ENCODE measurements at places on chromosomes 3 and 15.

- no peak for DNase-seq
Observed at GRCh38 chr3:2148561-2149340, 50.1 kb downstream of the CNTN4 start.

DNA sequence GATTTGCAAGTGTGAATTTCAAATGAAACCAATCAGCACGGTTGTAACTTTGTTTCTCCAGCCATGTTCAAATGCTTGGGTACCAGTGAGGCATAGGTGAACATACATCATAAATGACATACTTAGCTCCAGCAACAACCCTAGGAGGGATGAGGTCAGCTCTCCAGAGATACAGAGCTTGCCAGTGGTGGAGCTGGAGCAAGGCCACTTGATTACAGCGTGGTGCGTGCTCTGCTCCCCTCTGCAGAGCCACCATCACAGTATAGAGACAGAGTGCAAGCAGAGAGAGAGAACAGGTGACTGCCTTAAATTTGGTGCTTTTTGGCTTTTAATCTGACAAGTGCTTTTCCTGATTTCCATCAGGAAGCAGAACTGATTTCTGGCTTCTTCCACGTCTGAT, 275.1 kb downstream of the PDZRN3 start:
- DNase-seq = no peak

DNA sequence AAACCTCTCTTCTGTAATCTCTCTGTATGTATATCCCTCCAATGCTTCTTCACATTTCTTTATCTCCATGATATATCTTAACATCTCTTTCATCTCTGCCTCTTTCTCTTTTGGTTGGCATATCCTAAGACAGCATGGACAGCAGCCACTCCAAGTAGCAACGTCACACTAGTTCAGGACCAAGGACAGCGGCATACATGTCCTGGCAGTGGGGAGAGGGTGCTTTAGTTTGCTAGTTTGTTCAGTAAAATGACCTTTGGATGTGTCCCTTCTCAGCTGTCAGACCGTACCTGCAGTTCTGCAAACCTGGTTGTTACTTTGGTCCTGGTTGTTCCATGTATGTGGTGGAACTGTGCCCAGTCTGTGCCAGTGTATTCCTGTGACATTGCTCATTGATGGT, 225.6 kb upstream of the ROPN1 start:
- peak; percentile 81 for DNase-seq

- peak; percentile 98 for DNase-seq
Observed at GRCh38 chr15:35690698-35691116, 144.7 kb upstream of the DPH6 start.

- DNase-seq = no peak
Observed at GRCh38 chr15:70453766-70454165, 309.6 kb downstream of the UACA start.

- DNase-seq = no peak
Observed at GRCh38 chr15:70589728-70590127, 173.6 kb downstream of the UACA start.

- DNase-seq = no peak
Observed at GRCh38 chr15:75058127-75058905, 34.9 kb downstream of the PPCDC start.

Data from cardiac fibroblast (primary cell).